D721Med (cell line): ENCODE measurements at places on chromosomes 12 and 14.

- DNase-seq: no peak
Observed at GRCh38 chr12:44441155-44441554, 435.0 kb downstream of the NELL2 start.

GRCh38 chr12:28879379-28879778, 269.7 kb upstream of the FAR2 start:
- no peak for DNase-seq

DNA sequence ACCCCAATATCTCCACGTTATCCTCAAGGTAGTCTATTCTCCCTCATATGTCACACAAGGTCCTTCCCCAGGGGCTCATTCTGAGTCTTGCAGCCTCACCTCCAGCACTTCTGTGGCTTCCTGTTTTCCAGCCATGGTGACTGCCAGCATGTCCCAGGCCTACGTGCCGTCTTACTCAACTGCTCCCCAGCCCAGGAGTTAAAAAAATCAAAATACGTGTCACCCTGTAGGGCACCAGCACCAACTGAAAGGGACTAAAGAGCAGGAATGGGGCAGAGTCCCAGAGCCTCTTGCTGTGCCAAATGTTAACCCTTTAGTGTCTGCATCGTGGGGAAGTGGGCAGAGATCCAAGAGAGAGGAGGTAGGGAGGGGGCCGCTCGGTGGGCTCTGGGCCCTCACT, 37.0 kb upstream of the MED13L start:
- no peak for DNase-seq

DNA sequence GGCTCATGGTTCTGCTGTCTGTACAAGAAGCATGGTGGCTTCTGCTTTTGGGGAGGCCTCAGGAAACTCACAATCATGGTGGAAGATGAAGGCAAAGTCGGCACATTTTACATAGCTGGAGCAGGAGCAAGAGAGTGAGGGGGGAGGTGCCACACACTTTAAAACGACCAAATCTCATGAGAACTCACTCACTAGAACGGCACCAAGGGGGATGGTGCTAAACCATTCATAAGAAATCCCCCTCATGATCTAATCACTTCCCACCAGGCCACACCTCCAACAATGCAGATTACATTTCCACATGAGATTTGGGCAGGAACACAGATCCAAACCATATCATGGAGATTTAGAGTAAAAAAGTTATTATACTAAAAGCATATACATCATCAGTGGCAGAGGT, 13.6 kb upstream of the LEMD3 start:
- no peak for DNase-seq

DNA sequence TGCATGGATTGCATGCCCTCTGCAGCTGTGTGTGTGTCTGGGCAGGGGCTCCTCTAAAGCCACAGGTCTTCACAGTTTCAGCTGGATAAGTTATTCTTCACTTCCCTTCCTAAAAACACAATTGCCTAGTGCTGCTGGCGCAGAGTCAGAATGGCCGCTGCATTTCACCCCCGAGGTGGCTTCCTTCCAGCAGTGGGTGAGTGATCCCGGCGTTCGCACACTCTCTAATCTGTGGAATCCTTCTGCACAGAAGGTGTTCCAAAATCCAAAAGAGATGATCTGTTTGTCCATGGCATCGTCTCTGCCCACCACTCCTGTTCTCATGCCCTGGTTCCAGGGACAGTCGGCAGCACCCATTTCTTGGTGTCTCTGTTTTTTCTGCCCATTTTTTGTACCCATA, 340.7 kb downstream of the DPF3 start:
- DNase-seq: no peak
